Stimulated activated effector memory CD8-positive, alpha-beta T cell treated with anti-CD3 and anti-CD28 coated beads, Interleukin-12 subunit alpha, Interleukin-12 subunit beta, amount 100 ng/mL, for 72 hours (primary cell): ENCODE measurements at places on chromosomes 11 and 22.

GRCh38 chr11:131327421-131327820 is 43.0 kb upstream of the NTM start:
- DNase-seq: no peak

DNA sequence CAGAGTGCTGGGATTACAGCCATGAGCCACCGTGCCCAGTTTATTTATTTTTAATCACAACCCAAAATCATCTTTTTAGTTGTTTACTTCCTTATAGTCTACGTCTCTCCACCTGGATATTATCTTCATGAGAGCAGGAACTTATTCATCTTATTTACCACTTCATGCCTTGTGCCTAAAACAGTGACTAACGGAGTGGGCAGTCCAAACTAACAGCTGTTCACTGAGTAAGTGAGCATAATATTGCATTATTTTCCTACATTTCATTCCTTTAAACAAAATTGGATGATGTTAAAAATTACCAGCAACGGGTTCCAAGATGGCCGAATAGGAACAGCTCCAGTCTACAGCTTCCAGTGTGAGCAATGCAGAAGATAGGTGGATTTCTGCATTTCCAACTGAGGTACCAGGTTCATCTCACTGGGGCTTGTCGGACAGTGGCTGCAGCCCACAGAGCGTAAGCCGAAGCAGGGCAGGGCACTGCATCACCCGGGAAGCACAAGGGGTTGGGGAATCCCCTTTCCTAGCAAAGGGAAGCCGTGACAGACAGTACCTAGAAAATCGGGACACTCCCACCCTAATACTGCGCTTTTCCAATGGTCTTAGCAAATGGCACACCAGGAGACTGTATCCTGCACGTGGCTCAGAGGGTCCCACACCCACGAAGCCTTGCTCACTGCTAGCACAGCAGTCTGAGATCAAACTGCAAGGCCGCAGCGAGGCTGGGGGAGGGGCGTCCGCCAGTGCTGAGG is 14.1 kb downstream of the TMEM123 start:
- DNase-seq: no peak

- peak; percentile 69 for DNase-seq
Observed at GRCh38 chr11:72724851-72725723, 27.1 kb downstream of the ARAP1 start.

GRCh38 chr11:69492201-69492991 is 10.9 kb downstream of the LINC01488 start:
- DNase-seq: no peak
